ENCODE measurements at places on chromosomes 11 and 22. TPM values are rescaled to one million over a fixed set of nuclear protein-coding genes. Genes with fewer than 3 reads are reported as not detected.

GRCh38 chr11:65327021-65327420 is 6.6 kb upstream of the DPF2 start:
- no peak for DNase-seq

DNA sequence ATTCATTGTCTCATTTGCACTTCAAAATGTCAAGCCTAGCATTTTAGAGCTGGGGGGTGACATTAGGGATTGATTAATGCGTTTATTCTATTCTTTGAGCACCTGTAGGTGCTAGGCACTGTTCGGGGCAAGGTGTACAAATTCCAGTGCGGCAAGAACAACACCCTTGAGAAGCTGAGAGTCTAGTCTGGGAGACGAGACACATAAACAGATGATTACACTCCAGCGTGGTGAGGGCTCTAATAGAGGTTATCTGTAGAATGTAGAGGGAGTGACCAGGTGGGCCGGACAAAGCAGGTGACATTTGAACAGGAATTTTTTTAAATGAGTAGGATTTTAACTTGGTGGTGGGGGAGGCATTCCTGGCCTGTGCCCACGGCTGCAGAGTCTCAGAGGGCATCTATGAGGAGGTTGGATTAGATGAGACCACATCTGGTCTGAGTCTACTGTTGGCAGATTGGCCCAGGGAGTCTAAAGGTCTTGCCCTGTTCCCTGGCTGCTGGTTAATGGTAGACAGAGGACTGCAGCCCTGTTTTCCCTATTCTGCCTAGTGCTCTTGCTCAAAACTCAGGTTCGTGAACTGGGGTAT is 970 bp downstream of the CAT start:
- no peak for DNase-seq

GRCh38 chr11:1870326-1870696 is 17.4 kb downstream of the LSP1 start:
- DNase-seq, result no peak

GRCh38 chr11:115201111-115201792 is 303.0 kb downstream of the CADM1 start:
- DNase-seq, result no peak

The LRRC51 gene
- 14.5 TPM for total RNA-seq

The CEND1 gene
- not detected for total RNA-seq

The ENTHD1 gene
- total RNA-seq, result not detected
